ENCODE measurements at places on chromosomes 4 and X. TPM values are rescaled to one million over a fixed set of nuclear protein-coding genes. Genes with fewer than 3 reads are reported as not detected.

SPACA5 gene
- not detected for total RNA-seq

ALG13 gene
- total RNA-seq: 92.5 TPM

FATE1 gene
- not detected for total RNA-seq

KDR gene
- 44.1 TPM for total RNA-seq

DNA sequence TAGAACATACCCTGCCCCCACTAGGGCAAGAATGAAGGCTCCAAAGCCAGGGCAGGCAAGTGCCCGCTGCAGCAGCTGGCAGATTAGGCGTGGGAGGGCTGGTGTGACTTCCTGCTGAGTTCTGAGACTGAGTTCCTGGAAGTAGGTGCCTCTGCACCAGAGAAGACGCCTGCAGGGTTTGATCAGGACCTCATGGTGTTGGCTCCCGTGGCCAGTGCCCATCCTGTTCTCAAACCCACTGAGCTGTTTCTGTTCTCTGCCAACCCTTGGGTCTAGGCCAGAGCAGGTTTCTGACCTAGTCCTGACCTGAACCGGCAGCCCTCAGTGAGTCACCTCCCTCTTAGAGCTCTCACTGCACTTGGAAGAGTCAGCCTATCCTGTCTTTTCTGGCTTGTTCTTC, 220.7 kb downstream of the HS6ST2 start:
- DNase-seq: no peak
- H3K27ac ChIP-seq: no peak overlapping the region
- peaks cover 43% of the 10 kb centered on the region for H3K4me1 ChIP-seq
- H3K36me3 ChIP-seq: no peaks in the 10 kb centered on the region

- peaks cover 8% of the 10 kb centered on the region for H3K4me1 ChIP-seq
- DNase-seq: no peak
- H3K36me3 ChIP-seq: peaks cover 24% of the 10 kb centered on the region
- H3K27ac ChIP-seq: no peak overlapping the region
- H3K27me3 ChIP-seq: peaks cover 31% of the 10 kb centered on the region
Measured at GRCh38 chr4:112379306-112379705, 82.1 kb downstream of the ALPK1 start.

GRCh38 chrX:1946974-1947373, 332.1 kb downstream of the ASMT start:
- no peaks in the 10 kb centered on the region for H3K27me3 ChIP-seq
- no peak for DNase-seq
- H3K4me1 ChIP-seq: no peaks in the 10 kb centered on the region
- no peaks in the 10 kb centered on the region for H3K36me3 ChIP-seq
- no peak overlapping the region for H3K27ac ChIP-seq

SATL1 gene
- total RNA-seq: 0.72 TPM

SPOCK3 gene
- 2.7 TPM for total RNA-seq

DNA sequence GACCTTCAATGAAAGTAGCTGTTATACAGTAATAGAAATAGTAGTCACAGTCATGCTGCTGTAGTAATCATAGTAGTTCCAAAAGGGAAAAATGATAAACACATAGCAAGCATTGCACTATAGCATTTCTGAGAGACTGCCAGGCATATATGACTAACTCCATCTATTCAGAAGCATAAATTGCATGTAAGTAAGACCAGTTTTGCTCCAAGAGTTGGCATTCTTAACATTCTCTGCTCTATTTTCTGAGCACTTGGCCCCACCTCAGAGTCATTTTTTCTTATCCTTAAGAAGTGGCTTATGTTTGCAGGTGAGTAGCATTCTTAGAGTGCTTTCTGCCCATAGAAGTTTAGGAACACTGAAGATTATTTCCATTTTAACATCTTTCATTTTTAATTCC, 490.3 kb upstream of the TECRL start:
- H3K27ac ChIP-seq: no peak overlapping the region
- no peak overlapping the region for H3K4me3 ChIP-seq
- no peaks in the 10 kb centered on the region for H3K27me3 ChIP-seq
- no peak for DNase-seq

SULT1B1 gene
- 0.34 TPM for total RNA-seq

TLR2 gene
- total RNA-seq: 2.4 TPM

KLB gene
- total RNA-seq: not detected

ARX gene
- total RNA-seq: not detected

SMIM10L2A gene
- 7.8 TPM for total RNA-seq

DNA sequence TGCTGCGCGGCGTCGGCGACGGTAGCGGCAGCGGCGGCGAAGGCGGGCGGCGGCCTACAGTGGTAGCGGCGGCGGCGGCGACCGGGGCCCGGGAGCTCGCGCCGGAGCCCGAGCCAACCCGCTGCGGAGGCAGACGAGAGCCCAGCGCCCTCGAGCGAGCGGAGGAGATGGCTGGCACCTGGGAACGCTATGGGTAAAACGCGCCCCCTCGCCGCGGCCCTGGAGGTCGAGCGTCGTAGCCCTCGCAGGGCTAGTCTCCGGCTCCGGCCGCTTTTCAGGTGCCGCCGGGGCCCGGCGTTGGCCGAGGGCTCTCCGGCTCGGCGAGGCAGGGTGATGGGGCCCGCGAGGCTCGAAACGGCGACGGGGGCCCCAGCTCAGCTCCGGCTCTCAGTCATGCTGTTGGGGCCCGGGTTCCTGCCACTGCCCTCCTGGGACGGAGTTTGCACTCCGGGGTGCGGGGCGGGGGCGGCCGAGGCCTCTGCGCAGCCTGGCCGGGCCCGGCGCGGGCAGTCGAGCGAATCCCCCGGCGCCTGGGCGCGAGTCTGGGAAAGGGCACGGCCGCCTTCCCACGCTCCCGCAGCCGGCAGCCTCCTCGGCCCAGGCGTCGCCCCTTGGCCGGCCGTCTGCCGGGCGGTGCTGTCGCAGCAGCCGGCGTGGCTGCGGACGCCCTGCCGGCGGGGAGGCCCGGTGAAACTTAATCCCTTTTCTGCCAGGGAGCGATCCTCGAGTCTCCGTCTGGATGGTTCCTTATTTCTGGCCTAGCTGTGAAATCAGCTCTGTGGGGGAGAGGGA, 768 bp downstream of the MID2 start:
- H3K27me3 ChIP-seq: no peaks in the 10 kb centered on the region
- no peaks in the 10 kb centered on the region for H3K36me3 ChIP-seq
- peak; percentile 29 for DNase-seq

DNA sequence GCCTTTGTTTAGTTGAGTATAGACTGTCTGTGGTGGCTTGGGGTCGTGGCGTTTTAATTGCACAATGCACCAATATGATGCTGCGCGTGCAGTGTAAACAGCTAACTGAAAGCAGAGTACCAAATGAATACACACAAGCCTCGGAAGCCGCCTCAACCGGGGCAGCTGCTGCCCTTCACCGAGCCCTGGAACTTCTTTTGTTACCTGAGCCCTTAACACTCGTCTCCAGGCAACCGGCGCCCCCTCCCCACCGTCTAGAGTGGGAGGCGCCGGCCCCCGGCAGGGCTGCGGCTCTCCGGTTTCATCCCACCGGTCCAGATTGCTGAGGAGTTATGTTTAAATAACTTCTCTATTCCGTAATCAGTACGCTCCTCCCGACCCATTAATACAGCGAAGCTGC, 173.2 kb upstream of the TBL1X start:
- peaks cover 2% of the 10 kb centered on the region for H3K27me3 ChIP-seq
- H3K27ac ChIP-seq: peak overlapping the region; percentile 84
- no peaks in the 10 kb centered on the region for H3K36me3 ChIP-seq

DNA sequence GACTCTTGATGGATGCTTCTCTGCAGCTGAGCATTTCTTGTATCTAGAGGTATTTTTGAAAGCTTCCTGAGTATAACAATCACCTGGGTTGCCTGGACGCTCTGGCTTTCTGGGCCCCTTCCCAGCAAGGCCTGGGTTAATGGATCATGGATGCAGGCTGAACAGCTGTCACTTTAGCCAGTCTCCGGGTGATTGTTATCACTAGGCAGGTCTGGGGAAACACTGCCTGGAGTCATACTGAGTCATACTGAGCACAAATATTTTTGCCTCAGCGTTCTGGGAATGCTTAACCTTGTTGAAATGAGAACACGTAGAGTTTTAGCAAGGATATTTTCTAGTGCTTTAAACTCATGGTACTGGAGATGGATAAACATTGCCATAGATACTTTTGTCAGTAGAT, 102.6 kb downstream of the PHEX start:
- no peak overlapping the region for H3K4me3 ChIP-seq
- H3K4me1 ChIP-seq: peaks cover 53% of the 10 kb centered on the region
- no peak for DNase-seq
- H3K36me3 ChIP-seq: no peaks in the 10 kb centered on the region

GRCh38 chr4:46274717-46275116, 115.2 kb downstream of the GABRA2 start:
- H3K27ac ChIP-seq: no peak overlapping the region
- no peak for DNase-seq
- H3K27me3 ChIP-seq: peaks cover 27% of the 10 kb centered on the region
- H3K4me1 ChIP-seq: no peaks in the 10 kb centered on the region

DNA sequence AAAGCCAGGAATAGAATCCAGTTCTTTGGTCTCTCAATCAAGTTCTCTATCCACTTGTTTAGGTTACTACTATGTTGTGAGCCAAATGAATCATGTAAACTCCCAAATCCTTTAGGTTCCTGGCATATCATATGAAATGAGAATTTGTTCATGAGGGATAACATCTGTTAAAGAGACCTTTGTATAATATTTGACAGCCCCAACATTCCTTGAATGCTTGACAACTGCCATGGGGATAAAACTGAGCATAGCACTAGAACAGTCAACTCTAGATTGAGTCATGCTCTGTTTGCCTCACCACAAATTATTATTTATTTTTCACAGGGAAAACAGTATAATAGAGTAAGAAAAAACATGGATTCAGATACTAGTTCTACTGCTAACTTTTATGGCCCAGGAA, 93.3 kb downstream of the NAA11 start:
- H3K4me1 ChIP-seq: peaks cover 15% of the 10 kb centered on the region
- DNase-seq: no peak
- H3K4me3 ChIP-seq: no peak overlapping the region
- no peaks in the 10 kb centered on the region for H3K36me3 ChIP-seq

DNA sequence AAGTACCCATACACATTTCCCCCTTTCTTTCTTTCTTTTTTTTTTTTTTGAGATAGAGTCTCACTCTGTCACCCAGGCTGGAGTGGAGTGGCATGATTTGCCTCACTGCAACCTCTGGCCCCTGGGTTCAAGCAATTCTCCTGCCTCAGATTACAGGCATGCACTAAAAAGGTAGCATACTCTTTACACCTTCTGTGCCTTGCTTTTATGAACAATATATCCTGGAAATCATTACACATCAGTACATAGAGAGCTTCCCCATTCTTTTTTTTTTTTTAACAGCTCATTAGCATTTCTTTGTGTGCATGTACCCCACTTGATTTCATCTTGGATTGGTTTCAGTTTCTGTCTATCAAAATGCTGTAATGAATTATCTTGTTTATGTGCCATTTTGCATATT, 18.6 kb upstream of the HSD17B10 start:
- no peaks in the 10 kb centered on the region for H3K36me3 ChIP-seq
- H3K4me3 ChIP-seq: no peak overlapping the region
- no peak for DNase-seq
- H3K27me3 ChIP-seq: peaks cover 5% of the 10 kb centered on the region

ARHGEF38 gene
- 0.22 TPM for total RNA-seq

LRAT gene
- total RNA-seq: 22.9 TPM

REPS2 gene
- total RNA-seq: 5.2 TPM

GRCh38 chrX:136303041-136303440, 2.3 kb downstream of the ADGRG4 start:
- no peak overlapping the region for H3K4me3 ChIP-seq
- no peak for DNase-seq
- H3K27me3 ChIP-seq: peaks cover 9% of the 10 kb centered on the region
- H3K27ac ChIP-seq: no peak overlapping the region
- no peaks in the 10 kb centered on the region for H3K36me3 ChIP-seq
- H3K4me1 ChIP-seq: no peaks in the 10 kb centered on the region

GUCY1B1 gene
- 18.6 TPM for total RNA-seq

GRCh38 chr4:183571350-183571941, 66.6 kb downstream of the ING2 start:
- H3K36me3 ChIP-seq: no peaks in the 10 kb centered on the region
- no peak for DNase-seq
- no peak overlapping the region for H3K4me3 ChIP-seq
- H3K4me1 ChIP-seq: peaks cover 14% of the 10 kb centered on the region
- H3K27me3 ChIP-seq: peaks cover 18% of the 10 kb centered on the region

NWD2 gene
- 0.02 TPM for total RNA-seq

DNA sequence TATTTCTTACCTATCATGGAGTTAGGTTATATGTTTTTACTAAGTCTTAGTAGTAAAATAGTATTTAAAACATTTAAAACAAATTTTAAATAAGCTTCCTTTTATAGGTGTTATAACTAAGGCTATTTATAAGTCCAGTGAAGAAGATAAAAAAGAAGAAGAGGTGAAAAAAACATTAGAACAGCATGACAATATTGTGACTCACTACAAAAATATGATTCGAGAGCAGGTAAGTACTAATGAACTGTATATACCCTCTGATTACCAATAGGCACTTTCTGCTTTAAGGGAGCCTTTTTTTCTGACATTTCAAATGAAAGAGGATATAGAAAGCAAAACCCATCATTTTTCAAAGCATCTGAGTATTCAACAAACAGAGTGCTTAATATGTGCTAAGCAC, 76.6 kb downstream of the USO1 start:
- peaks cover 24% of the 10 kb centered on the region for H3K36me3 ChIP-seq
- H3K4me3 ChIP-seq: no peak overlapping the region
- H3K27ac ChIP-seq: no peak overlapping the region
- DNase-seq: no peak

GRCh38 chr4:29043411-29043810, 1676.8 kb upstream of the PCDH7 start:
- H3K27me3 ChIP-seq: no peaks in the 10 kb centered on the region
- H3K4me3 ChIP-seq: no peak overlapping the region
- H3K27ac ChIP-seq: no peak overlapping the region
- no peak for DNase-seq

CACNA1F gene
- 0.32 TPM for total RNA-seq

HSD17B13 gene
- 0.16 TPM for total RNA-seq

DNA sequence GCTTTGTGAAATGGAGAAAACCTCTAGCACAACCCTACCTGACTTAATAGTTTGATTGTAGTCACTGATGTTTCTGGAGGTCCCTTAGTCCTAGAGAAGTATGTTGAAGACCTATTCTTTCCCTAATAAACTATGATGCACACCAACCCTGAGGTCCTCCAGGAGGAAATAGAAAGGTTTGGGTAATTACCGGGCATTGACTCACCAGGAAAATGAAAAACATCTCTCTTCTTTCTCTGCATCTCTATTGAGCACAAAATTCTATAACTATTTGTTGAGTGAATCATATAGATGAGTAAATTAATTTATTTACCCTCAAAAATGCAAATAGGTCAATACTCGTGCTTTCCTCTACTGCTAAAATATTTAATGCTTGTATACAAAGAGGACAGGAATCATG, 582.4 kb upstream of the FAM241A start:
- no peak overlapping the region for H3K4me3 ChIP-seq
- H3K36me3 ChIP-seq: peaks cover 10% of the 10 kb centered on the region
- DNase-seq: no peak
- no peaks in the 10 kb centered on the region for H3K4me1 ChIP-seq

- peaks cover 31% of the 10 kb centered on the region for H3K27me3 ChIP-seq
- no peak for DNase-seq
- no peak overlapping the region for H3K4me3 ChIP-seq
- no peak overlapping the region for H3K27ac ChIP-seq
- no peaks in the 10 kb centered on the region for H3K4me1 ChIP-seq
- H3K36me3 ChIP-seq: no peaks in the 10 kb centered on the region
Measured at GRCh38 chr4:27096142-27096824, 235.6 kb downstream of the STIM2 start.

GRCh38 chr4:73103799-73104503, 34.4 kb upstream of the COX18 start:
- no peaks in the 10 kb centered on the region for H3K27me3 ChIP-seq
- DNase-seq: no peak
- H3K4me3 ChIP-seq: no peak overlapping the region
- H3K27ac ChIP-seq: no peak overlapping the region
- peaks cover 26% of the 10 kb centered on the region for H3K36me3 ChIP-seq

MTMR8 gene
- total RNA-seq: 3.0 TPM

GRCh38 chr4:82594456-82594855, 32.7 kb upstream of the TMEM150C start:
- no peak for DNase-seq
- no peak overlapping the region for H3K4me3 ChIP-seq
- peaks cover 1% of the 10 kb centered on the region for H3K27me3 ChIP-seq
